ENCODE measurements at places on chromosomes 5 and 9.
A peak's percentile ranks its signal among the peaks of the same experiment; 100 is the strongest.

DNA sequence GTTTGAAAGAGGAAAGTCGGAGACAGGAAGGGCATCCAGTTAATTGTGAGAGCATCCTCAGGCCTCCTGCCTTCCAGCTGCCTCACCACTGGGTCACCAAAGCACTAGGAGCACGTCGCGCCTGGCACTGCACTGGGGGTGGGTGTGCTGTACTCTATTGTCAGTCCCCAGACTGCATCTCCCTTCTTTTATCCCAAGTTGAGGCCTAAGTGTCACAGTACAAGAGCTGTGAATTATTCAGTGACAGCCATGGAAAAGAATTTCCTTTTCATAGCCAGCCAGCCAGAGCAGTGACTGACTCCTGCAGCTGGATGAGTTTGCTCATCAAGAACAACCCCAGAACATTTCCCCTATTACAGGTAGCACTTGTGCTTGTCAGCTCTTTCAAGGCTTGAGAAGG is 16.3 kb downstream of the CLTA start:
- DNase-seq, result no peak

DNA sequence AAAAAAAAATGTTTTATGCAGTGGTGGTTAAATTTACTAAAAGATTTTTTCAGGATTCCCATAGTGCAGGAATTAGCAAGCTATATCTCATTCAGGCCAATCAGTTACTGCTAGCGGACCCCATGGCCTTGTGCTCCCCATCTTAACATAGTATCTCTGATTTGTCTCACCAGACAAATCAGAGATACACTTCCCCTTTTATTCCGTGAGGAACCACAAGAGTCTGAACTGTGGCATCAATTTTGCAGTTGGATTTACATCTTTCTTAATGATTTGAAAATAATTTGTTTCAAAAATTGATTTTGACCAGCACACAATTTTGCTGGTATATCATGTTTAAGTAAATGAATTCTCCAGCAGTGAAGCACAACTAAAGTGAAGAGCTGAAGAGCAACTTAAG is 17.9 kb downstream of the ITGA1 start:
- no peak for DNase-seq

- DNase-seq, result no peak
Measured at GRCh38 chr9:20117986-20118385, 329.1 kb upstream of the SLC24A2 start.

GRCh38 chr9:78030553-78031443 is 813 bp downstream of the GNAQ start:
- peak; percentile 26 for DNase-seq

GRCh38 chr5:126195410-126196100 is 227.7 kb upstream of the GRAMD2B start:
- no peak for DNase-seq

DNA sequence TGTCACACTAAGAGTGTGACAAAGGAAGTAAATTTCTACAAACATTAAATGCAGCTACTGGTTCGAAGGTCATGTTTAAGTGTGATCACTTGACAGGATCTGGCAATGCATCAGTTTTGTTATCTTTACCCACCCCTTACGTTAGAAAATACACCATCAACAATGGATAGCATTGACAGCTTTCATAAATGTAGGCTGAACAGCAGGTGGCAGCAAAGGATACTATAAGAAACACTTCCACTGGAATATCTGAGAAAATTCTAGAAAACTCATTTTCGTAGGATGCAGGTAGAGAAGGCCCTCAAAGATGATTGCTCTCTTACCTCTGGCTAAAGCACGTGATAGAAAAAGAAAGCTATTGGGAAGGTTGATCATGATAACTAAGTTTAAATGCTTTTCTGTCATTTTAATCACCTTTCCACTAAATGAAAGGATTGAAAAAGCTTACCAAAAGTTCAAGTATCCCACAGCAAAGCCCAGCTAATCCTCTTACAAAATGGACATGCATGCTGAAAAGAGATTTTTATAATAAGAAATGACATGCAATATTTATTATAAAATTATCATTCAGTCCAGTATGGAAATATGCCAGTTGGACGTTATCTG is 292.5 kb downstream of the PARP8 start:
- no peak for DNase-seq

- no peak for DNase-seq
Measured at GRCh38 chr9:35599763-35600604, 5.1 kb upstream of the TESK1 start.

- no peak for DNase-seq
Measured at GRCh38 chr9:76561900-76562299, 102.9 kb downstream of the GCNT1 start.

- DNase-seq, result no peak
Measured at GRCh38 chr9:73643379-73644013, 491.8 kb downstream of the ANXA1 start.

- DNase-seq, result no peak
Measured at GRCh38 chr5:149421834-149422233, 42.7 kb upstream of the IL17B start.

- DNase-seq, result no peak
Measured at GRCh38 chr9:70119786-70120185, 76.1 kb downstream of the MAMDC2 start.

DNA sequence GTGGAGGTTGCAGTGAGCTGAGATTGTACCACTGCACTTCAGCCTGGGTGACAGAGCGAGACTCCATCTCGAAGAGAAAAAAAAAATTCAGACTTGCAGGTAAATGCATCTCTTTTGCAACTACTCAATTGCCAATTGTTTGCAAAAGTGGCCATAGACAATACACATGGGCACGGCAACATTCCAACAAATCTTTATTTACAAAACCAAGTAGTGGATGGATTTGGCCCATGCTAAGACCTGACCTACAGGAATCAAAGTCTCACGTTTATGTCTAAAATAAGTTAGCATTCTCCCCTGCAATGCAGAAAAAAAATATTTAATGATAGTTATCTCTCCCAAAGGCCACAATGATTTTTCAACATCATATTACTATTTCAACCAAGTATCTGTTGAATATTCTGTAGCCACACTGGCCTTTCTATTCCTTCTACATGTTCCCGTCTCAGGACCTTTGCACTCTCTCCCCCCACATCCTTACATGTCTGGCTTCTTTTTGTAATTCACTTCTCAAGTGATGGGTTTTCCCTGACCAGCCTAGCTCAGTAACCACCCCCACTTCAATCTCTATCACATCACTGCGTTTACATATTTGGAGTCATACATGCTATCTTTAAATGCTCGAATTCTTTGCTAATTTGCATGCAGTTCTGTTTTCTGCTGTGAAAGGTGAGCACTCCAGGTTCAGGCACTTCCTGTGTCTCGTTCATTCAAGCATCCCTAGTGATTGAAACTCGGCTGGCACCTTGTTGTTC is 54.2 kb downstream of the FNBP1 start:
- no peak for DNase-seq

GRCh38 chr5:81179959-81180358 is 53.2 kb upstream of the CKMT2 start:
- no peak for DNase-seq

GRCh38 chr5:76765249-76765648 is 49.3 kb downstream of the F2R start:
- DNase-seq, result no peak

GRCh38 chr5:103465891-103466290 is 96.7 kb downstream of the NUDT12 start:
- no peak for DNase-seq

GRCh38 chr5:21238786-21239185 is 1250.8 kb upstream of the CDH18 start:
- no peak for DNase-seq

- DNase-seq, result no peak
Measured at GRCh38 chr9:19386502-19387044, 6.5 kb upstream of the RPS6 start.

- DNase-seq, result no peak
Measured at GRCh38 chr9:33850677-33851076, 33.7 kb downstream of the UBE2R2 start.

- no peak for DNase-seq
Measured at GRCh38 chr9:22008717-22009505, at the start of gene CDKN2B. TSS of gene CDKN2B (minus strand) at chr9:22009305. CDS start at chr9:22008953, 352 bp downstream.

GRCh38 chr5:99315413-99316183 is 386.8 kb upstream of the CHD1 start:
- DNase-seq, result no peak

DNA sequence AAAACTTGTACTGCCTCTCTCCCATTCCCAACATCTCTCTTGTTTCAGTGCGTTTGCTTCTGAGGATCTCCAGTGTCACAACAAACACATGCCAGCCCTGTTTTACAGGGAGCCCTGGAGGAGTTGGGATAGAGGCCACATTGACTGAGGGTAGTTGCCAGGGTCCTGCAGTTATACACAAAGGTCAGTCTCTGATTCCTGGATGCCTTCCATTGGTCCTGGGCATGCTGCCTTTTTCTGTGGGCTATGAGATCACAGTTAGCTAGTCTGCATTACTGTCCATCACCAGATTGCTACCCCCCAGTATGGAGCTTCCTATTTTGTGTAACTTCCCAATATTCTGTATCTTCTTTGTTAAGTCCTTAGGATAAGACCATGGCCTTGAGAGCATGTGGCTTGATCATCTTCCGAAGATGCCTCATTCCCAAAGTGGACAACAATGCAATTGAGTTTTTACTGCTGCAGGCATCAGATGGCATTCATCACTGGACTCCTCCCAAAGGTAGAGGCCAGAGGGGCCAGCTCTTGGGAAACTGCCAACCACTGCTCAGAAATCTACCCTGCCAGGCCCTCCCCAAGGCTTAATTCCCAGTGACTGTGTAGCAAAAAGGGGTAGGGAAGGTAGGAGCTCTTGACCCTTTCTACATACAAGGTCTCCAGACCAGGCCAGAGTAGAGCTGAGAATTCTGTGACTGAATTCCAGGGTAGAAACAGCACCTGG is 9.5 kb downstream of the NUDT2 start:
- no peak for DNase-seq

DNA sequence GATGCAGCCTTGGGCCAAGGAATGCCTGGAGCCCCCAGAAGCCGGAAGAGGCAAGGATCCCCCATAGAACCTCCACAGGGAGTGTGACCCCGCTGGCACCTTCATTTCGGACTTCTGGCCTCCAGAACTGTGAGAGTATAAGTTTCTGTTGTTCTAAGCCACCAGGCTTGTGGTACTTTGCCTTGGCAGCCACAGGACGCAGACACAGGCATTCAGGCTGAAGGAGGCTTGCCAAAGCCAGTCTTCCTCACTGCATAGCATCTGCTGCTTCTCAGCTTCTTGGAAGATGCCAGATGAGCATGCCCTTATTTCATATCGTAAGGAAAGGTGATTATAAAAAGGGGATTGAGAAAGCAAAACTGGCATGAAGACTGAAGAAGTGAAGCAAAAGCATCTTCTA is 61.1 kb upstream of the TAS2R1 start:
- DNase-seq, result no peak

DNA sequence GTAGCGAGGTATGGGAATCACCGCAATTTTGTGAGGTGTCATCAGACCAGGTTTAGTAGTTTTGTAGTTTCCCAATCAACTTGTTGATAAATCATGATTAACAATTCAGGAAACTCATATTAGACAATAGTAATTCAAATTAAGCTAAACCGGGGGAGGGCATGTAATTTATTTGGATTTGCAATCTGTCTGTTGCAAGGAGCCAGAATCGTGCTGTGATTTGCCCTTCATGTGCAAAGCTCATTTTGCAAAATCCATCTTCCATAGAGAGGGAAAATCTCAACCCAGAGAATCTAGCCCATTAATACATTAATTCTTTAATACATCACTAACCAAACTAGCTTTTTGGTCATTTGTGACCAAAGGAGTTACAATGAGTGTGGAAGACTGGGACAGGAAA is 164.7 kb upstream of the TRPM3 start:
- DNase-seq, result no peak

DNA sequence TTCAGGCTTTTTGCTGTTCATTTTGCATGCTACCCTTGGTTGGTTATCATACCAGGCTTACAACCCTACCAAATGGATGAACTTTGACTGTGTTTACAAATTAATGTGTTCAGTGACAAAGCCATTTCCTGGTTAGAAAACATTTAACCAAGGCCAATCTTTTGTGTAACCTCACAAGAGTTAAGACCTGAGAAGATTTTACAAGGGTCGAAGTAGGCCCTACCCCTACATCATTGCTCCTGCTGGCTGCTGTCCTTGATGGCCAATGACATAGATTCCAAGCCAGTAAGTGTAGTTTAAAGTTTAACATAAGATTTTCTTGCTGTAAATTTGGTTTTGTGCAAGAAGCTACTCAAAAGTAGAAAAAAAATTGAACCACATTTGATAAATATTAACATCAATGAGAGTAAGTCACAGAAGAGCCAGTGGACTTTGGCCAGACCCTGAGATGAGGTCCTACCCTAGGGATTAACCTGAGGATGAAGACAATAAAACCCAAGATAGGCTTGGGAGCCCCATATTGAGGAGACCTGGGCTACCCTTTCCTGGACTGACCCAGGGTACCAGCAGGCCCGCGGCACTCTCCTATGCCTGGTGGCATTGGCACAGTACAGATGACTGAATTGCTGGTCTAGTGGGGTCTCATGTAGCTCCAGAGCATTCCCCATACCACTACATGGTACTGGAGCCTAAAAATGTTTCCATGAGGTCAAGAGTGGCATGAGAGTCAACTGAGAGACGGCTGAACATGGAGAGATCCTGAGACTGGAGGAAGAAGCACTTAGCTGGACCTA is 8.3 kb downstream of the C1QTNF3 start:
- no peak for DNase-seq

DNA sequence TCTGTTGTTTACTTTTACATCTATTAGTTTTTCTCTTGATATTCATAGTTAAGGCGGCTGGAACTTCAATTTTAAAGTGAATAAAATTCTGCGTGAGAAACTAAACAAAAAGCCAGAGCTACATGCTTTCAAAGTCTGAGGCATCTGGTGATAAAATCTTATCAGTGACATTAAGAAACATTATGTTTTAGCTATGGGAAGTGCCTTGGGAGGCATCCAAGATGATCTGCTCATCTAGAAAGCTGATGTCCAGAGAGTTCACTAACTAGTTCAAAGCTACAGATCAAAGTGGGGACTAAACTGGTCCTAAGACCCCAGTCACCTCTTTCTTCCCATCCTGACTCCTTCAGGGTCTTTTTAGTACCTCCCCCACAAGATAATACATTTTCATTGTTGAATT is 37.2 kb downstream of the MRPS27 start:
- no peak for DNase-seq

- DNase-seq, result no peak
Measured at GRCh38 chr5:15577132-15577531, 77.2 kb downstream of the FBXL7 start.

GRCh38 chr5:95986937-95987520 is 25.4 kb upstream of the ELL2 start:
- no peak for DNase-seq

GRCh38 chr5:139394123-139394653 is 716 bp downstream of the PROB1 start:
- no peak for DNase-seq

DNA sequence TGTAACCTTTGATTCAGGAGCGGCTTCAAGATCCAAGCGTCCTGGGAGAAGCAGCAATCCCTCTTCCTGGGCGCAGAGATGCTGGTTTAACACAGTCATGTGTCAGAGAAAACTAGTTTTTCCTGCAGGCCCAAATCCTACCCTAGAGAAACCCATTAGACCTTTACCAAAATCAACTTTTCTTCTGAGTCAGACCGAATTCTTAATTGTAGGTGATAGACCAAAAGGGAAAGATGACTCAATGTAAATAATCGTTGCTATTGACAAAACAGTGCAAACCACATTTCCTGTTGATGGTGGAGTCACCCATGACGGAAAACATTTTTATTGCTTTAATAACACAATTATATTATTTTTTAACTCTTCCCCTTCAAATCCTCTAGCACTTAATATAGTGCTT is 40.1 kb downstream of the SLC1A1 start:
- DNase-seq, result no peak

Data from activated naive CD8-positive, alpha-beta T cell treated with anti-CD3 and anti-CD28 coated beads, Interleukin-2, amount 50 U/mL, for 16 hours (primary cell).